Activated T-cell treated with anti-CD3 and anti-CD28 coated beads, Interleukin-2, amount 50 U/mL, for 48 hours (primary cell): ENCODE measurements at places on chromosomes 12 and 14.

- DNase-seq: no peak
Measured at GRCh38 chr14:99199846-99200653, 71.9 kb downstream of the BCL11B start.

GRCh38 chr12:38691164-38691563 is 214.2 kb downstream of the CPNE8 start:
- DNase-seq: no peak

GRCh38 chr12:52254965-52255751 is 19.3 kb upstream of the KRT86 start:
- no peak for DNase-seq

DNA sequence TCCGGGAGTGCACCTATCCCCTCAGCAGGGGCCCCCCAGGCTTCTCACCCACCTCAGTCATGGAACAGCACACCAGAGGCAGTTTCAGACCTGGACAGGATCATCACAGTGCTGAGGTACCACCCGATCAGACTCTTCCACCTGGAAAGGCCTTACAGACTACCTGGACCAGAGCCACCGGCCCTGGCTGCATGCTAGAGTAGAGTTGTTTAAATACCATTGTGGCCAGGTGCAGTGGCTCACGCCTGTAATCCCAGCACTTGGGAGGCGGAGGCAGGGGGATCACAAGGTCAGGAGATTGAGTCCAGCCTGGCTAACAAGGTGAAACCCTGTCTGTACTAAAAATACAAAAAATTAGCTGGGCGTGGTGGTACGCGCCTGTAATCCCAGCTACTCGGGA is 61.5 kb downstream of the TSPAN11 start:
- no peak for DNase-seq

- DNase-seq: no peak
Measured at GRCh38 chr12:52907092-52907810, 2.4 kb upstream of the KRT8 start.

DNA sequence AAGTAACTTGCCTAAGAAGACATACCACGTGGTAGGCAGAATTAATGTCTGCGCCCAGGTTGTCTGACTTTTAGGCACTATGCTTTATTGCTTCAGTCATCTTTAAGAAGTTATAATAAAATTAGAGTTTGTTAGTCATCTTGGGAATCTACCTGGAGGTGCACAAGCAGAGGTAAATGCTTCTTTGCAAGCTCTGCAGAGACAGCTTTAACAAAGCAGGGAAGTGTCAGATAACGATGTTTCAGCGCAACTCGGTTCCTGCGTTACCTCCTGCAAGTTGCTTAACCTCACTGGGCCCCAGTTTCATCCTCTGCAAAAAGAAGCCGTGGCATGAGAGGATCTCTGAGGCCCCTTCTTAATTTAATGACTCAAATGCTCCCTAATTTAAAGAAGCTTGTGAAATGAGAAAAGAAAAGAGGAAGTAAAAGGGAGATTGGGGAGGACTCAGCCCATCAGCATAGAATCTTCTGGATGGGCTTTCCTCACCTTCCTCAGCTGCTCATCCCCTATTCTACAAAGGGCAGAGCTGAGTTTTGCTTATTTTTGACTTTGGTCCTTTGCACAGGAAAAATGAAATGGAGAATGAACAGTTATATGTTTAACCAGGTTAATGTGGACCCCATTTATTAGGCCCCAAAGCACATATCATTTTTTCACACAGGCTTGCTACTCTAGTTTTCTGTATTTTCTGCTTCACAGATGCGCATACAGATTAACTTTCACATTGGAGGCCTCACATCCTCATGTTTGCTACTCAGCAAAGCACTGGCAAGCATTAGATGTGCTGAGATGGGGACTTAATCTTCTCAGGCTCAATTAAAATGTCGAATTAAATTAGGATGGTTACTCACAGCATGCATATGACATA is 5.1 kb downstream of the ARHGDIB start:
- peak; percentile 60 for DNase-seq

DNA sequence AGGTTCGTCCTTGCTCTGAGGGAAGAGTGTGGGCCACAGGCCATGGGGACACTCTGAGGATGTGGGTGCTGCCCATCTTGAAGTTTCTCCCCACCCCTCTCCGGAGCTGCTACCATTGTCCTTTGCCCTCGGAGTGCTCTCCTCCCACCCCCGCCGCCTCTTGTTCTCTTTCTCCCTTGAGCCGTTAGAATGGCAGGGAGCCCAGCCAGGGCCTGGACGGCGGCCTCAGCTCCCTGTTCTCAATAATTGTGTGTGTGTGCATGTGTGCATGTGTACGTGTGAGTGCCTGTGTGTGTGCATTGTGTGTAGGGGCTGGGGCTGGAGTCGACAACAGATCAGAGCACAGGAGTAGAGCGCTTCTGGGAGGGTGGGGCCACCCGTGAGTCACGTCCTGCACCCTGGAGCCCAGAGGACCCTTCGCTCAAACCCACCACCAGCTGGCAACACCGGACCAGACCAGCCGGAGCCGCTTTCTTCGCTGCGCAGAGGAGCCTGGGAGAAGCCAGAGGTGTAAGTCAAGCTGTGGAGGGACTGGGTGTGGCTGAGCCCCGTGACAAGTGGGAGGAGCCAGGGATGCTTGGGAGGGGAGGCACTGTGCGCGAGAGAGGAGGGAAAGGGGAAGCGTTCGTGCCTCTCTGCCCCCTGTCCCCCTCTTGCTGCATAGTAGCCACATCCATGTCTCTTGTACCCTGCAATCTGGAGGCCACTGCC is 25.9 kb upstream of the KCNA5 start:
- DNase-seq: no peak

GRCh38 chr14:44979273-44979672 is 17.3 kb downstream of the TOGARAM1 start:
- DNase-seq: no peak

DNA sequence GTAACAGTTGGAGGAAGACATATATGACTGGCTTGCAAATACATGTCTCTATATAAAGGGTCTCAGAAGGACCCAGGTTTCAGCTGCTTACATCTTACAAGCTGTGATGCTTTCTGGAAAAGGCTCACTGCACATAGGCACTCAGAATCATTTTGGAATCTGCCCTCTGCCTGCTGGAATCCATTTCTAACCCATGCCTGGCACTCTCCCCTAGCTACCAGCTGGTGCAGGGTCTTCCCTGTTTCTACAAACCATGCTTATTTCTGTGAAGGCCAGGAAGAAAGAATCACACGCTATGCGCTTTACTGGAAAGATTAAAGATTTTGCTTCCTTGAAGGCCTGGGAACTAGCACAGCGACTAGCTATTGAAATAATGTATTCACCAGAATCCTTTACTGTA is 151.3 kb downstream of the DICER1 start:
- DNase-seq: no peak

GRCh38 chr12:65876898-65877721 is 52.8 kb downstream of the HMGA2 start:
- no peak for DNase-seq

DNA sequence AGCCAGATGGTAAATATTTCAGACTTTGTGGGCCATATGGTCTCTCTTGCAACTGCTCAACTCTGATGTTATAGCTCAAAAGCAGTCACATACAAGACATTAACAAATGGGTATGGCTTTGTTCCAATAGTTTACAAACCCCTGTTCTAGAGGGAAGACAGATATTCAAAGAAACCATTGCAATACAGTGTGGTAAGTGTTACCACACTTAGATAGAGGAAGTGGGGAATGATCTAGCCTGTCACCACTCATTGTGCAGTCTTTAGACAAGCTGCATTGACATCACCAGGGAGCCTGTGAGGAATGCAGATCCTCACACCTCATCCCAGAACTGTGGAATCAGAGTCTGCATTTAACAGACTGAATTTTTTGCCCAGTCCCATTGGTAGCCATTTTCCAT is 80.0 kb upstream of the RGS6 start:
- DNase-seq: no peak

GRCh38 chr14:89542786-89543424 is 125.9 kb upstream of the FOXN3 start:
- no peak for DNase-seq

GRCh38 chr14:64983439-64984310 is 3.0 kb upstream of the FNTB start:
- no peak for DNase-seq

DNA sequence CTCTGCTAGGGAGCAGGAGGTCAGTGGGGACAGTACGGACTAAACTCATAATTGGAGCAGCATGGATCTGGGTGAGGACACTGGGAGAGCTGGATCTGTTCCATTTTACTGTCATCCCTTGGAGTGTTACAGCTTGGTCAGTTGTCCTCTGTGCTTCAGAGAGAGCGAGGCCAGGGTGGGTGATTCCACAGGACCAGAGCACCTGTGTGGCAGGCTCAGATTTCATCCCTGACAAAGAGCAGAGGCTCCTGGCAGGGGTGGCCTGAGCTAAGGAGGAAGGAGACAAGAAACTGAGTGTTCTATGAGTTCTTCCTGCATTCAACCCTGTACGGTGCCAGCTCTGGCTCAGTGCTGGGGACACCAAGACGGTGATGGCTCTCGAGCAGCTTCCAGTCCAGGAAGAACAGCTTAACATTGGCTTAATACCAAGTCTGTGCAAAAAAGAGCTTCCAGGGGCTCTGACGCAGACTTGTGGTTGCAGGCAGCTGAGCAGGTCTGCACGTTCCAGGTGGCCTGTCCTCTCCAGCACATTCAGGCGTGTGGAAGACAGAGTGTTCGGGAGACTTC is 8.4 kb upstream of the PGF start:
- no peak for DNase-seq

- no peak for DNase-seq
Measured at GRCh38 chr12:19048943-19049342, 80.6 kb upstream of the PLEKHA5 start.

DNA sequence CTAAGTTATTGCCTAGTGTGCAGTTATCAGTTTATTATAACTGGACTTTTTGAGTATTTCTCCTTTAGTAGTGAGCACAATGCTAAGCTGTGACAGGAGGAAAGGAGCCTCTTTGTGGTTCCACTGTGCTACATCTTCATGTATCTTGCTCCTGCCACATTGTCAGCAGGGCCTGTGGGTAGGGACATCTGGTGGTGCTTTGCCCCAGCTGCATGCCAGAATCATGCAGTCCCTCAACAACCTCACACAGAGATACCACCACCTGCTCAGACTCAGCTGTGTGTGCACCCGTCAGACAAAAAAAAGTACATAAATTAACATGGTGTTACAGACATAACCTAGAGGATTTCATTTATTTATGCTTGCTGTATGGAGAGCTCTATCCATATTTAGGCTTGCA is 51.1 kb downstream of the MIS18BP1 start:
- no peak for DNase-seq

- DNase-seq: no peak
Measured at GRCh38 chr12:32402946-32403345, 3.6 kb downstream of the FGD4 start.

DNA sequence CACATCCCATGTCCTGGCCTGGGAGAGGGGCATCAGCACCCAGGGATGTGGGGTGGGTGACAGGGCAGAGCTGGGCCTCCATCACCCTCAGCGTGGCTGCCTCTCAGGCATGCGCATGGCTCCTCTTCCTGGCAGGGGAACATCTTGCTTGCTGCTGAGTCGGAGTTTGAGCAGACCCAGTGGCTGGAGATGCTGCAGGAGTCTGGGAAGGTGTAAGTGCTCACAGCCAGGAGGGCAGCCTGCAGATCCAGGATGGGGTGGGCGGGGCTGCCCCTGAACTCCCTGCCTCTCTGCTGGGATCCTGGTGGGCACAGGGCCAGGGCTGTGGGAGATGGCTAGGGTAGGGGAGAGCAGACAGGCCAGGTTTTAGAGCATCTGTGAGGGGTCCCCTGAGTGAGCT is 16.2 kb downstream of the PLEKHD1 start:
- no peak for DNase-seq

DNA sequence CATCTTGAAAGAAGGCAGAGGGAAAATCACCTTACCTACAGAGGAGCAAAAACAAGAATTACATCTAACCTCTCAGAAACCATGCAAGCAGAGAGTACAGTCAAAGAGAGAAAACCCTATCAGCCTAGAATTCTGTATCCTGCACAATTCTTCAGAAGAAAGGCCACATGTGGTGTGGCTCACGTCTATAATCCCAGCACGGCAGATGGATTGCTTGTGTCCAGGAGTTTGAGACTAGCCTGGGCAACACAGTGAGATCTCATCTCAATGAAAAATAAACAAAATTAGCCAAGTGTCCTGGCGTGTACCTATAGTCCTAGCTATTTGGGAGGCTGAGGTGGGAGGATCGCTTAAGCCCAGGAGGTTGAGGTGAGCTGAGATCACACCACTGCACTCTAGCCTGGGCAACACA is 48.2 kb downstream of the ATF7 start:
- DNase-seq: no peak

- DNase-seq: no peak
Measured at GRCh38 chr14:58002618-58003017, 136.7 kb upstream of the SLC35F4 start.

DNA sequence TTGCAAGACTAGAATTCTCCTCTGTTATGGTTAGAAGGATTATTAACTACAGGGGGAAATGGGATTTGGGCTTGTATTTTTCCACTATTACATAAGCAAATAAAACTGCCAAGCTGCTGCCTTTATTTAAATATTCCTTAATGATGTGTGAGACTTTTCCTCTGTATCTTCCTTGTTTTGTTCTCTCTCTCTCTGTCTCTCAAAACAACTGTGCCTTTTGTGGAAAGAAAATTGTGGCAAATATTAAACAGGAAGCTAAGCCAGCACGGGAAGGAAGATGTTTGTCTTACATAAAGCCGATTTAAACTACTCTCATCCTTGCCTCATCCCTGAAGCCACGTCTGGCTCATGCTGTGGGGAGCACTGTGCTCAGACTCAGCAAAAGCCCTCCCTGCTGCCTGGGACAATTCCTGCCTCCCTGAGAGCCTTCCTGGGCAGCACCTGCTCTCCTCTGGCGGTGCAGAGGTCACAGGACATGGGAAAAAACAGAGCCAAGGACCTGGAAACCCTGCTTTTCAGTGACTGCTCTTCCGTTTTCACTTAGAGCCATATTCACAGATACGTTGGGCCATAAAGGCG is 237.2 kb downstream of the SLC15A4 start:
- DNase-seq: no peak

- DNase-seq: no peak
Measured at GRCh38 chr14:64117671-64118402, 176.3 kb downstream of the ESR2 start.

GRCh38 chr12:101931498-101932326 is 54.3 kb downstream of the DRAM1 start:
- no peak for DNase-seq

DNA sequence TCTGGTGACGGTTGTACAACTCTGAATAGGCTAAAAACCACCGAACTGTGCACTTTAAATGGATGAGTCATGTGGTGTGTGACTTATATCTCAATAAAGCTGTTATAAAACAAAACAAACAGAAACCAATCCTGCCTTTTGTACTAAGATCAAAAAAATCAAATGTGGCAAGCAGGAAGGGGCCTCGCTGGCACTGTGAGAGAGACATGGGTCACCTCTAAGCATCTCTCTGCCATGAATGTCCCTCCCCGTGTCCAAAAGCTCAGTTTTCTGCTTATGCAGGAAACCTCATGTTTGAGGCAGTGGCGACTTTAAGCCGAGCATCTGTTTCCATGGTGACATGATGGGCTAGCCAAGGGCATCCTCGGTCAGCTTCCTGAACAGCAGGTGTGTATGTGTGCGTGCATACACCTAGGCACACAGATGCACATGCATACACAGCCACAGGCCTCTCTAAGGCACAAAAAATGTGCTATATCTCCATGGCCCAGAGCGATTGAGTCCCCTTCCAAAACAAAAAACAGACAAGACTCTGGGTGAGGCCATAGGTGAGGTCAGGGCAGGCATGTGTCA is 44.4 kb downstream of the ARL6IP4 start:
- peak; percentile 66 for DNase-seq
